H9 (cell line): ENCODE measurements at places on chromosomes 2 and 18. TPM values are rescaled to one million over a fixed set of nuclear protein-coding genes. Genes with fewer than 3 reads are reported as not detected.

DNA sequence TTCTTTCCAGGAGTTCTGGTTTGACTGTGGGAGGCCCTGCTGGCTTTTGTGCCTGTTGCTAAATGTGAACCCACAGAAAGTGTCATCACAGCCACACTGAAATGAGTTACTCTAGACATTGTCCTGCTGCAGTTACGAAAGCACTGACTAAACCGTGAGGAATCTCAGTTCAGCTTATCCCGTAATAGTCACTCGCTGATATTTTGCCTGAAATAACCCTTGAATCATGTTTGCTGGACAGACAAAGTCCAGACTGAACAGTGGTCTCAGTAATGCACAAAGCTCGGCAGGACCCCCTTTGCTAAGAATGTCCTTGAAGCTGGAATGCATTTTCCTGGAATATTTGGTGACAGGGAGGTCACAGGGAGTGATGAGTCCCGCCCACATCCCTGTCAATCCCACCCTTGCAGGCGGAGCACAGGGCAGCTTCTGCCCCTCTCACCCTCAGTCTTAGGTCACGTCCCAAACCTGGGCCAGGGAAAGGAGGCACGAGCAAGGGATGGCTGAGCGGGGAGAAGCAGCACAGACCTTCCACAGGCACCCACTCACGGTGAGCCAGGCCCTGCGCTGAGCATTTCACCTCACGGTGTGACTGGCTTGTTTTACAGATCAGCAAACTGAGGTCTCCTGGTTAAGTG, 53.4 kb downstream of the ADI1 start:
- no peak overlapping the region for H3K27ac ChIP-seq
- no peak for DNase-seq
- no peaks in the 10 kb centered on the region for H3K4me1 ChIP-seq
- H3K36me3 ChIP-seq, result peaks cover 20% of the 10 kb centered on the region
- no peak overlapping the region for H3K4me3 ChIP-seq

Gene ZSCAN30
- total RNA-seq, result 10.0 and 11.6 TPM in 2 replicates

DNA sequence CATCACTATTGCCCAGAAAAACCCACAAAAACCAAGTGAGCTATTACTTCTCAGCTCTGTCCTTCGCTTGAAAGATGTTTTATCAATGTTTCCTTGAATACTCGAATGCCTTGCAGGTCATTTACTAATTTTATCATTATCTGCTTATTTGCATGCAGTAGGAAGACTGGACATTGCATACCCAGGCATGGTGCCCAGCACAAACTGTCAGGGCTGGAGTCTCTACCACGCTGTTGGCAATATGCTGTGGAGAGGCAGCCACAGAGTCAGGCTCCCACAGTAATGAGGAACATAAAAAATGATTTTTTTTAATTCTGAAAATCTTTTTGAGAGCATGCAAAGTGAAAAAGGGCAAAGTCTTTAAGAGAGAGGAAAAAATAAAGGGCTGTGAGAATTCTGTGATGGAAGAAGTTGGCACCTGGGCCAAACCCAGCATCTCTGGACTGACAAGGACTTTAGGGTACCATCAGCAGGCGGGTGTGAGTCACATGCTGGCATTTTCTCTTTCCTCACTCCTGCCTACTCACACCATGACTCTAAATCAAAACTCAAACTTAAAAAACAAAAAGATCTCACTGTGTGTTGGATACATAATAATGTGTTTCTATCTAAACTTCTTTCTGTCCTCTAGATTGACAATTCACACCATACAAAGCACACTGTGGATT, 709.8 kb upstream of the FANCL start:
- H3K36me3 ChIP-seq, result no peaks in the 10 kb centered on the region
- H3K27ac ChIP-seq, result no peak overlapping the region
- no peak overlapping the region for H3K4me3 ChIP-seq
- H3K27me3 ChIP-seq, result no peaks in the 10 kb centered on the region
- H3K4me1 ChIP-seq, result peaks cover 22% of the 10 kb centered on the region
- no peak for DNase-seq

- H3K27ac ChIP-seq, result no peak overlapping the region
- H3K36me3 ChIP-seq, result no peaks in the 10 kb centered on the region
- DNase-seq, result no peak
- H3K27me3 ChIP-seq, result no peaks in the 10 kb centered on the region
- H3K4me1 ChIP-seq, result no peaks in the 10 kb centered on the region
Observed at GRCh38 chr18:48203961-48204666, 205.1 kb downstream of the ZBTB7C start.

DNA sequence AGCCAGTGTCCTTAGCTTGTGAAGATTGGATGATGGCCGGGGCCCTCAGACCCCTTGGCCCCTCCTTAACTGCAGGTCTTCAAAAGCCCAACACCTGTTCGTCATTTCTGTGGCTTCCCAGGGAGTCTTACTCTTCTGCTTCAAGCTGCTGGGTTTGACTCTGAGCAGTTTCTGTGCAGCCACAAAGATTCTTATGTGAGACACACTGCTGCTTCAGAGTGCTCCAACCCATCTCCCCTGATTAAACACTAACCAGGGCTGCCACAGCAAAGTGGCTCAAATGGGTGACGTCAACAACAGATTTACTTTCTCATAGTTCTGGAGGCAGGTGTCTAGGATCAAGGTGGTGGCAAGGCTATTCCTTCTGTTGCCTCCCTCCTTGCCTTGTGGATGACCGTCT, 40.8 kb downstream of the TSN start:
- no peaks in the 10 kb centered on the region for H3K27me3 ChIP-seq
- H3K36me3 ChIP-seq, result no peaks in the 10 kb centered on the region
- no peak for DNase-seq
- no peak overlapping the region for H3K27ac ChIP-seq
- H3K4me1 ChIP-seq, result peaks cover 7% of the 10 kb centered on the region

DNA sequence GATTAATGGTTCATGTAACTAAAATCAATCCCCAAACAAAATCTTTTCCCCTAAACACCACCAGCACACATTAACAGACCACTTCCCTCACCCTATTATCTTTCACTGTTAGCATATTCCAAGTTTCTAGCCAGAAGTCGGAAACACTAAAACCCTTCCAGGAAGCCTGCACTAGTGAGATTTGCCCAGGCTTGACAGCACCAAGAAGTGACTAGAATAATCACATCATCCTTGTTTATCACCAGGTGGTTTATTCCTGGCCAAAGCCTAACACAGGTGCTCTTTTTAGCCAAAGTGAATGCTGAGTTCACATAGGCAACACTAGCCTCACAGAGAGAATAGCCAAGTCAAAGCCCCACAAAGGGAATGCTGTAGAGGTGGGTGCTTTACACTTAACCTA, 221.2 kb upstream of the HNRNPA3 start:
- H3K36me3 ChIP-seq, result no peaks in the 10 kb centered on the region
- no peak overlapping the region for H3K27ac ChIP-seq
- no peak for DNase-seq
- H3K4me1 ChIP-seq, result no peaks in the 10 kb centered on the region

DNA sequence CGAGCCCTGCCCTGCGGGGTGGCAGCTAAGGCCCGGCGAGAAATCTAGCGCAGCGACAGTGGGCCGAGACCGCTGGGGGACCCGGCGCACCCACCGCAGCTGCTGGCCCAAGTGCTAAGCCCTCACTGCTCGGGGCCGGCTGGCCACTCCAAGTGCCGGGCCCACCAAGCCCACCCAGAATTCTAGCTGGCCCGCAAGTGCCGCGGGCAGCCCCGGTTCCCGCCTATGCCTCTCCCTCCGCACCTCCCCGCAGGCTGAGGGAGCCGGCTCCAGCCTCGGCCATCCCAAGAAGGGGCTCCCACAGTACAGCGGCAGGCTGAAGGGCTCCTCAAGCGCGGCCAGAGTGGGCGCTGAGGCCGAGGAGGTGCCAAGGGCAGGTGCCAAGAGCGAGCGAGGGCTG, 55.2 kb upstream of the RND3 start:
- no peak for DNase-seq
- H3K36me3 ChIP-seq, result peaks cover 18% of the 10 kb centered on the region
- no peak overlapping the region for H3K4me3 ChIP-seq
- no peaks in the 10 kb centered on the region for H3K4me1 ChIP-seq
- H3K27me3 ChIP-seq, result no peaks in the 10 kb centered on the region

Gene BOLL
- not detected in 2 replicates for total RNA-seq

DNA sequence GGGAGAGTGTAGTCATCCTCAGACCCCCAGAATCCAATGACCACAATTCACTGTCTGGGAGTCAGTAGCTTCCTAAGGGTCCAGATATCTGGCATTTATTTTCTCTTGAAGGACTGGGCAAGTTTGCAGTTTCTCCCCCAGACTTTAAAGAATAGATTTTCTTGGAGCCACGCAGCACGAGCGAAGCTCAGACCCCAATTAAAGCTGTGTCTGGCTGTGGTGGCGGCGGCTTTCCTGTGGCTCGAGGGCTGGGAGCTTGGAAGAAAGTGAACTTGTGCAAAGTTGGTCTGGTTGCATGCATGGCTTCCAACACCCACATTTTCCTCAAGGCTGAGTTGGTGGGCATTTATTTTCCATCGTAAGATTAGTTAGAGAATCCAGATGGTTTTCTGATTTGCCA, 105.0 kb downstream of the ACKR3 start:
- peaks cover 20% of the 10 kb centered on the region for H3K36me3 ChIP-seq
- no peaks in the 10 kb centered on the region for H3K4me1 ChIP-seq
- no peak for DNase-seq
- no peaks in the 10 kb centered on the region for H3K27me3 ChIP-seq
- no peak overlapping the region for H3K4me3 ChIP-seq

GRCh38 chr2:226813148-226813701, 13.6 kb upstream of the IRS1 start:
- peak; percentile 43 for DNase-seq
- no peak overlapping the region for H3K27ac ChIP-seq
- H3K27me3 ChIP-seq, result no peaks in the 10 kb centered on the region
- H3K36me3 ChIP-seq, result no peaks in the 10 kb centered on the region

GRCh38 chr2:191710411-191710900, 32.5 kb downstream of the NABP1 start:
- no peaks in the 10 kb centered on the region for H3K36me3 ChIP-seq
- H3K4me1 ChIP-seq, result no peaks in the 10 kb centered on the region
- H3K27ac ChIP-seq, result no peak overlapping the region
- H3K27me3 ChIP-seq, result no peaks in the 10 kb centered on the region

Gene C1GALT1C1L
- not detected in 2 replicates for total RNA-seq

- H3K4me1 ChIP-seq, result peaks cover 3% of the 10 kb centered on the region; the same call in 1 of the 2 replicates
- H3K36me3 ChIP-seq, result no peaks in the 10 kb centered on the region; the same call in 1 of the 2 replicates
- H3K4me3 ChIP-seq, result no peak overlapping the region
- no peaks in the 10 kb centered on the region for H3K27me3 ChIP-seq
- H3K27ac ChIP-seq, result no peak overlapping the region
Observed at GRCh38 chr18:53566626-53567025, 657.8 kb downstream of the MBD2 start.

Gene SPATA3
- not detected in 2 replicates for total RNA-seq

Gene APCDD1
- 1.2 and 1.8 TPM in 2 replicates for total RNA-seq

Gene TFPI
- total RNA-seq, result 5.7 and 5.8 TPM in 2 replicates

Gene LOXHD1
- 0.07 and 0.11 TPM in 2 replicates for total RNA-seq

- H3K27ac ChIP-seq, result no peak overlapping the region
- no peak overlapping the region for H3K4me3 ChIP-seq
- no peaks in the 10 kb centered on the region for H3K27me3 ChIP-seq
- H3K36me3 ChIP-seq, result no peaks in the 10 kb centered on the region
Observed at GRCh38 chr2:12486205-12487118, 230.3 kb upstream of the TRIB2 start.

Gene HAUS1
- total RNA-seq, result 81.8 and 87.0 TPM in 2 replicates

DNA sequence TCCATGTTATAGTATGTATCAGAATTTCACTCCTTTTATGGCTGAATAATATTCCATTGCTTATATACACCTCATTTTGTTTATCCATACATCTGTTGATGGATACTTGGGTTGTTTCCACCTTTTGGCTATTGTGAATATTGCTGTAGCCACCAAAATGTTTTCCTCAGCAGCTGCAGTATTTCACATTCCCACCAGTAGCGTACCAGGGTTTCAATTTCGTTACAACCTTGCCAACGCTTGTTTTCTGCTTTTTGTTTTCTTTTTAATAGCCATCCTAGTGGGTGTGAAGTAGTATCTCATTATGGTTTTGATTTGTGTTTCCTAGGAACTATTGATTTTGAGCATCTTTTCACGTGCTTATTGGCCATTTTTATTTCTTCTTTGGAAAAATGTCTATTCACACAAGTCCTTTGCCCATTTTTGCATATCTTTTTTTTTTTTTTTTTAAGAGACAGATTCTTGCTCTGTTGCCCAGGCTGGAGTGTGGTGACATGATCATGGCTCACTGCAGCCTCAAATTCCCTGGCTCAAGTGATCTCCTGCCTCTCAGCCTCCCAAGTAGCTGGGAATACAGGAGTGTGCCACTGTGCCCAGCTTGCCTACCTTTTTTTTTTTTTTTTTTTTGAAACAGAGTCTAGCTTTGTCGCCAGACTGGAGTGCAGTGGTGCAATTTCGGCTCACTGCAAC, 14.2 kb downstream of the UBXN2A start:
- no peak for DNase-seq
- no peaks in the 10 kb centered on the region for H3K36me3 ChIP-seq
- H3K27me3 ChIP-seq, result no peaks in the 10 kb centered on the region
- no peaks in the 10 kb centered on the region for H3K4me1 ChIP-seq
- H3K4me3 ChIP-seq, result no peak overlapping the region

- no peaks in the 10 kb centered on the region for H3K36me3 ChIP-seq
- H3K27me3 ChIP-seq, result no peaks in the 10 kb centered on the region
- DNase-seq, result no peak
- H3K4me1 ChIP-seq, result no peaks in the 10 kb centered on the region
Observed at GRCh38 chr2:234289834-234290590, 206.9 kb downstream of the ARL4C start.

Gene EML4
- 62.8 and 68.6 TPM in 2 replicates for total RNA-seq

- no peak overlapping the region for H3K4me3 ChIP-seq
- no peak overlapping the region for H3K27ac ChIP-seq
- no peaks in the 10 kb centered on the region for H3K27me3 ChIP-seq
- H3K36me3 ChIP-seq, result peaks cover 13% of the 10 kb centered on the region; the same call in 2 of the 3 replicates
Observed at GRCh38 chr2:61220768-61221167, 58.8 kb downstream of the C2orf74 start.

Gene MRPS5
- 50.9 and 51.4 TPM in 2 replicates for total RNA-seq

- DNase-seq, result no peak
- peak overlapping the region; percentile 85 for H3K4me3 ChIP-seq
Observed at GRCh38 chr2:37671816-37672103, 318 bp upstream of the CDC42EP3 start.

Gene FAM210A
- total RNA-seq, result 21.3 and 22.5 TPM in 2 replicates
